ENCODE measurements at places on chromosomes 6 and 20.

GRCh38 chr6:3324262-3324942 lies 65.7 kb downstream of the PSMG4 start:
- DNase-seq: no peak

GRCh38 chr6:107129370-107129925 lies 14.1 kb upstream of the BEND3 start:
- no peak for DNase-seq

DNA sequence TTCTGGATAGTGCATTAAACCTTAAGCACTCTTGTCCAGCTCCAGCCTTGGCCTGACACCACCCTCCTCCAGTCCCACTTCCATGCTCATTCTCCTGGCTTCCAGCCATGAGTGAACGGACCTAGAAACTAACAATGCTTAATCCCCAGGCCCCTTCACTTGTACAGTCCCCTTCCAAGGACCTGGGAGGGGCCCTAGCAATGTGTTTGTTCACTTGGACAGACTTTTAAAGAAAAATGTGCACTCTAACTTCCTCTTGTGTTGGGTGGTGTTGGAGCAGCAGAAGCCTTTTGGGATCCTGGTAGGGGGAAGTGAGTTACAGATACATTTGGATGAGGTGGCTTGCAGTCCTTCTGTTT lies 48.9 kb upstream of the CCN6 start:
- DNase-seq: no peak

- no peak for DNase-seq
These were observed 233.0 kb upstream of the JAG1 start for GRCh38 chr20:10906834-10907233.

DNA sequence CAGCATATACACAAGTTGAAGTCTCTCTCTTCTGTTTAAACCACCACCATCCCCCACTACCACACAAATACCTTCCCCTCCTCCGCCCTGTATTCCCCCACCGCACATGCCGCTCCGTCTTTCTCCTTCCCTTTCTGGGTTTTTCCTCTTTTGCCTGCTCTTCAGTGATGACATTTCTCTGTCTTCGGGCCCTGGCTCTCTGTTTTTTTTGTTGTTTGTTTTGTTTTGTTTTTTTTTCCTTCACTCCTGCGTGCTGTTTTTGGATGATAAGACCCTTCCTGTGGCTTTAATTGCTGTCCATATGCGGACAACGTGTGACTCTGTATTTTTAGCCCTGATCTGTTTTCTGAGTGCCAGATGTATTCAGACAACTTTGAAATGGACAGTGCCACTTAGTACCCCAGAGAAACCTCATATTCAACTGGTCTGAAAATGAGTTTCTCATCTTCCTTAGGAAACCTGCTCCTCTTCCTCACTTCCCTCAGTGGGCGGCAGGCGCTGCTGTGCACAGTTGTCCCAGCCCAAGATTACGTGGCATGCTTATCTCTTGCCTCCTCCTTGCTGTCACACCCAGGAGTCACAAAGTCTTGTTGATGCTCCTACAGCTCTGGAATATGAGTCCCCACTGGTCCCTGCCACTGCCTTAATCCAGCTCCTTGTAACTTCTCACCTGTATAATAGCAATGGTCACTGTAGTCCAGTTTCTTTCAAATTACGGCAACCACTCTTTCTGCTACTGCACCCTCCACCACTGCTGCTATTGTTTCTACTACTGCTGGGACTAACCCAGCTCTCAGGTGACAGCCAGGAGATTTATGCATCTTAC lies 8.2 kb downstream of the PPP1R14C start:
- no peak for DNase-seq

- no peak for DNase-seq
These were observed 198.4 kb upstream of the KCNK16 start for GRCh38 chr6:39520916-39521315.

DNA sequence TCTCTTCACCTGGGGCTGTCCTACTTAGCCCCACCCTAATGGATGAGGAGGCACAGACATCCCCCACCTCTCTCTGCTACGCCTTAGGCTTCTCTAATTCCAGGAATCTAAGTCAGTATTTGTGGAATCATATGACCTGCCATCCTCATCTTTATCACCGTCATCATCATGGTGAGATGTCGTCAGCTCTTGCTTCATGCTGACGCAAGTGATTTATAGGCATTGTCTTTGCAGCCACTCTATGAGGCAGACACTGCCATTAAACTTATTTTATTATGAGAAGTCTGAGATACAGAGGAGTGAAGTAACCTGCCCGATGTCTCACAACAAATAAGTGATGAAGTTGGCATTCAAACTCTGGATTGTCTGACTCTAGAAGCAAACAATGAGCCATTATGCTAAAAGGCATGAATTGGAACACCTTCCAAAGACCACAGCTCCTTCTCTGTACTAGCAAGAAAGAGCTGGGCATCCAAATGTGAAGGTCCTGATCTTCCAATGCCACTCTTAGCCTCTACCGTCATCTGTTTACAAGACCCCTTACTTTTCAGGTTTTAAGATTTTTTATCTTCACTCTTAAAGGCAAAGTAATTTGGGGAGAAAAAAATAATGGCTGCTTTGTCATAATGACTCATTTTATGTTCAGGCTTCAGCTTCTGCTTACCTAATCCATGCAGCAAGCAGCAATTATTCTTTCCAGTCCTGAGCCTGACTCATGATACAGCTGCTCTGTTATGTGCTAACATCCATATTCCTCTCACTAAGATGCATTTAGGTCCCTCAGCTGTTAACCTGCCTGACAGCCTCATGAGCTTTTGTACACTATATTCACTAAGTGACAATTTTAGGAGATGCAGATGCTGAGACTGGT lies 113.7 kb upstream of the BCLAF1 start:
- no peak for DNase-seq

DNA sequence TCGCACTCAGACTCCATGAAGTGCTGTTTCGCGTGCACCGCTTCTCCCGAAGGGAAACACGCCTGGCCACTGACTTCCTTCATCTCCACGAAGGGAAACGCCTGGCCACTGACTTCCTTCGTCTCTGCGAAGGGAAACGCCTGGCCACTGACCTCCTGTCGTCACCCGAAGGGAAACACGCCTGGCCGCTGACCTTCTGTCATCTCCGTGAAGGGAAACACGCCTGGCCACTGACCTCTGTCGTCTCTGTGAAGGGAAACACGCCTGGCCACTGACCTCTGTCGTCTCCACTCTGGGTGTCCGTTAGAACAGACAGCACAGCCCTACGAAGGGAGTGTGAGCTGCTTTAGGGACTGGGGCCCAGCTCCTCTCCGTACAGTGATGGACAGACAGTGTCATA lies 17.1 kb upstream of the ADRM1 start:
- DNase-seq: no peak

DNA sequence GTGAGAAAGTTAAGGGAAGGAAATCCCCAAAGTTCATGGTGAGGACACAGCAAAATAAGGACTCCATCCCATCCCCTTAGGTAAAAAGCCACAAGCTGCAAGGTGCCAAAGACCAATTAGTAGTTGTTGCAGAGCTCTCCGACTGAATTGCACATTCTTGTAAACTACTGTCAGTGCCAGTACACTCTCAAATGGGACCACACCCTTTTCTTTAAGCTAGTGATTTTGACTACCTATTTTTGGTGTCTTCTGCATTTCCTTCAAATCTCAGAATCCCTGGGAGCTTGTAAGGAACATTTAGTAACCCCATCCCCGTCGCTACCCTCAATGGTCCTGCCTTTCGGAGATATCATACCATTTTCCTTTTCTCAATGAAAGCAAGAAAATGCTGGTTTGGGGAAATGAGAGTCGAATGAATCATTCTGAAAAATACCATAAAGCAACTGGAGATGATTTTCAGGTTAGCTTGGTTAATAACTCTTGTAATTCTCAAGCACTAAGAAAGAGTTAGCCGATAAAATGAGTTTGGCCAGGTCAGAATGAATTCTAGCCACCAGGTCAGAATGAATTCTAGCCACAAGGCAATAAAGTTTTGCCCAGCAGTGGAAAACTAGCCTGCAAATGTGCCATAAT lies 5.2 kb upstream of the HMGN3 start:
- DNase-seq: no peak

- DNase-seq: no peak
These were observed 260.3 kb downstream of the ALDH8A1 start for GRCh38 chr6:134689641-134690040.

DNA sequence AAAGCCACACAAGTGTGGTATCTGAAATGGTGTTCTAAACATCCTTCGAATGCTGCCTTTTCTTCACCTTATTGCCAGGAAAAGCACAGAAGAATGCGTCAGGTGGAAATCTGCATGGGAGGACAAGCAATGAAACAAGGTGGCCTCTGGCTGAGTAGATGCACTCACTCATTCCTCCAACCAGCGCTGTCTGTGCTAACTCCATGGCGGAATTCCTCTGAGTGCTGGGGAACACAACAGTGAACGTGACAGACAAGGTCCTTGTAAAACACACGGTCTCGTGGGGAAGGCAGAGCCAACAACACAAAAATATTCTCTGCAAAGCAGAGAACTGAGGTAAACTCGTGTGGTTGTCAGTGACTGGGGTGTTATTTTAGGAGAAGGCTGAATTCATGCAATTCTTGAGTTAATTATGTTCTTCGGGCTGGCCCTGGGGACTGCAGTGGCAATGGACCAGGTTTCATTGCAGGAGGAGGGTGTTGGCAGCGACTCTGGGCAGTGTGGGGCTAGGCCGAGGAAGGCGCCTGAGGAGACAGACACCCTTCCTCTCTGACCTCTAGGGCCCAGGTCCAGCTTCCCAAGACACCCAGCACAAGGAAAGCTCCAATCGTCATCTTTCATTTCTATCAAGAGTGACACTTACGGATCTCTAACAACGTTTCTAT lies 339.7 kb downstream of the PRKN start:
- DNase-seq: no peak

DNA sequence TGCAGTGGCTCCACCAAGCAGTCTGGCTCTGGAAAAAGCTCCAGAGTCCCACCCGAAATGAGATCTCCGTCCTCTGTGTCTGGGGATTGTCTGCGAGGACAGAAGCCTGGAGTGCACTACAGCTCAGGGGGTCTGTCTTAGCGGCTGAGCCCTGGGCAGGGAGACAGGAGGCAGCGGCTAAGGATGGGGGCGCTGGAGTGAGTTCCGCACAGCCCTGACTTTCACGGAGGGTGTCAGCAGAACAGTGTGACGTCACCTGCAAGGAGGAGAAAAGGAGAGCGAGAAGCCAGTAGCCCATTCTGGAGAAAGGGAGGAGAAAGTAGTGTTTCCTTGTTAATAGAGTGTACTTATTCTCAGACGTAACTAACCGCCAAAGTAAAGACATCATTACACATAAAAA lies 97.6 kb downstream of the FAM50B start:
- no peak for DNase-seq

DNA sequence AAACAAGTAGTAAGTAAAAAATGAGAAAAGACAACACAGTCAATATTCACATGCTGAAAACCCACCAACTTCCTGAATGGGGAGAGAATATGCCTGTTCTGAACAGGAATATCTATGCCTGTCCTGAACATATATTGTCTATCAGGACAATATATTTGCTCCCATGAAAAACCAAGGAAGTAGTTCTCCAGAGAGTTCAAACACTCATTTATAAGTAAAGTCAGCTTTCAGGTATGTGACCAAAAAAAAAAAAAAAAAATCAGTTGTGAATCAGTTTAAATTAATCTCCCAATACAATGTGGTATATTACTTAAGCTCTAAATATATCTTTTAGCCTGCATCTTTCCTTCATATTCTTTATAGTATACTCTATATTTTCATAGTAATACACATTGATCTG lies 119.5 kb downstream of the MYB start:
- no peak for DNase-seq

GRCh38 chr20:1180949-1181348 lies 3.8 kb downstream of the TMEM74B start:
- DNase-seq: no peak

- no peak for DNase-seq
These were observed 1040.7 kb upstream of the FLRT3 start for GRCh38 chr20:15378151-15378550.

GRCh38 chr6:51569594-51569993 lies 517.8 kb downstream of the PKHD1 start:
- no peak for DNase-seq

DNA sequence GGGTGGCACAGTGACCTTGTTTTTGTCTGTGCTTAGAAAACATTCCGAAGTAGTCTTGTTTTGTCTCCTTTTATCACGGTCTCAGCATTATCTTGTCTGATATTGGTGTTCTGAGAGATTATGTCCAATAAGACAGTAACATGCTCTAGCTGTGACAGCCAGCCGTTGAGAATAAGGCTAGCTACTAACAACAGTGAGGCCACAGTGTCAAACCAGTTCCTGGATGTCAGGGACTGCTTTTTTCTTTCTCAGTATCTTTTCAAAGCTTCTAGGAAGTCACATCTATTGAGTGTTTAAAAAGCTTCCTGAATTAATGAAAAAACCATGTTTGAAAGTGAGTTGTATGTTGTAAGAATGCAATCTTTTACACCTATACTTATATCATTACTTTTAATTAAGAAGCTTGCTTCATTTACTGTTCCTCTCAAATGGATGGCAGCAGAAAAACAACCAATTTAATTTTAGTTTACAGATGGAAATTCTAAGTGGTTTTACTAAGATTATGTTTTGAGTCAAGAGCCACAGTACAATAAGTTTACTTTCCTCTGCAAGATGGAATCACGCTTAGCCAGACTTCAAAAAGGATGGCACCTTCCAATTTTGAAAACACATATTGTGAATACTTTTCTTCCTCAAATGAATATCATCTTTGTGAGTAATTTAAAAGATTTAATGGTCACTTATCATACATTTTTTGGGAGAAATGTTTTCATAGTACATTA lies 53.1 kb downstream of the MAP3K7 start:
- no peak for DNase-seq

GRCh38 chr6:4224067-4224978 lies 88.9 kb upstream of the ECI2 start:
- no peak for DNase-seq

DNA sequence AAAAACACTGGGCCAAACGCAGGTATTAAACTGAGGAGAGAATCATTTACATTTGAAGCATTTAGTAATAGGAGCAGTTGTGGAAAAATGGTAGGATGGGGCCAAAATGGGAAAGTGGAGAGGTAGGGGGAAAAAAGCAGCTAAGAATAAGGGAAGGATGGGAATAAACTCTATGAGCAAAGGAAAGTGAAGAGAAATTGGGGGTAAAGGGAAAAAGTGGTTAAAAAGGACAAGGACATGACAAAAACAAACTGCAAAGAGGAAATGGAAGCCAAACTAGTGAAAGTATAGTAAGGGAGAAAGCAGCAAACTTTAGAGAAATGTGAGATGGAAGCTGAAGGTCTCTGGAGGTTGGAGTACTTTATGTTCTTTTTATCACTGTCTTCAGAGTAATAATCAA lies 6.2 kb upstream of the ZSCAN16 start:
- no peak for DNase-seq

All from activated CD4-positive, alpha-beta T cell treated with anti-CD3 and anti-CD28 coated beads, Interleukin-2, amount 50 U/mL, for 1 hour (primary cell).